ENCODE measurements at places on chromosomes 1 and 21. TPM values are rescaled to one million over a fixed set of nuclear protein-coding genes. Genes with fewer than 3 reads are reported as not detected.

GRCh38 chr1:23639460-23640095 lies 52.0 kb upstream of the RPL11 start:
- no peak for DNase-seq

DNA sequence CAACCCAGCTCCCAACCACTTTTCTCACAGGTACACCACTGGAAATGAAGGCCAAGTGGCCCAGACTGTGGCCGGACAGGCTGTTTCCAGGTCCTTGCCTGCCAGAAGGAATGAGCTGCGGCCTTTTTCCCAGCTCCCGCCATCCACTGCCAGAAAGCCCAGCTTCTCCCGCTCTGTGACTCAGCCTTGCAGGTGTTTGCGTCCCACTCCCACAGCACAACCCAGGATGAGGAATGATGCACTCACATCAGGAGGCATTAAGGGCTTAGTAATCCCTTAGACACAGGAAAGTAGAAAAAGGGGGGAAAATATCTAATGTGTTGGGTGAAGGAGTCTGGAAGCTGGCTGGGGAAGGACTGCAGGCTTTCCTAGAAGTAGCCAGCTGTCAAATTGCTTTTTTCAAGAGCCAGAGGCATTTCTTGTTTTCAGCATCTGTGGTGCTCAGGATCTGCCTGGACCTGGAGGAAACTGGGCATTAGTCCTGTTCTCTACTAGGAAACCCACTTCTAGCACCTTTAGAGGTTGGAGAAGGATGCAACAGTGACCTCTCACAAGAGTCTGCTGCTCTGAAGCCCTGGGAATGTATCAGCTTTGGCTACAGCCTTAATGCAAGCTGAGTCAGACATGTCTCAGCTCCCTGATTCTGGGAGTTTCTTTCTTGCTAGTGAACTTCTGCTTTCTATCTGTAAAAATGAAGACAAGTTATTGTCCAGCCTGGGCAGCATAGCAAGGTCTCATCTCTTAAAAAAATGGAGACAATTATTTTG lies 13.2 kb upstream of the MAP1LC3C start:
- DNase-seq, result no peak

DNA sequence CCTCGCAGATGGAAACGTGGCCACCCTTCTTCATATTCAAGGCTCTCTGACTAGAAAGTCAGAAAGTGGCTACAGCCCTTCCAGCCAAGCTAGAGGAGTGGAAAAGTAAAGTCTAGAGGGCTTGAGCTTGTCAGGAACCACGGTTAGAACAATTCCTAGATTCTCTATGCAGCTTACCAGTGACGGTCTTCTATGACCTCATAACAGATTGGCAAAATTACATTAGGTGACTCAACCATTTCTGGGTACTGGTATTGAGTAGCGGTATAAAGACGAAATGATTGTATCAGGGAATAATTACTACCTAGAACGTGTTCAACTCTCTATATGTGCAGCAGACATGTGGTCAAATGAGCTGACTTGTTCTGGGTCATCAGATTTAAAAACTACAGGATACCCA lies 155.0 kb upstream of the RUNX1 start:
- DNase-seq, result no peak

DNA sequence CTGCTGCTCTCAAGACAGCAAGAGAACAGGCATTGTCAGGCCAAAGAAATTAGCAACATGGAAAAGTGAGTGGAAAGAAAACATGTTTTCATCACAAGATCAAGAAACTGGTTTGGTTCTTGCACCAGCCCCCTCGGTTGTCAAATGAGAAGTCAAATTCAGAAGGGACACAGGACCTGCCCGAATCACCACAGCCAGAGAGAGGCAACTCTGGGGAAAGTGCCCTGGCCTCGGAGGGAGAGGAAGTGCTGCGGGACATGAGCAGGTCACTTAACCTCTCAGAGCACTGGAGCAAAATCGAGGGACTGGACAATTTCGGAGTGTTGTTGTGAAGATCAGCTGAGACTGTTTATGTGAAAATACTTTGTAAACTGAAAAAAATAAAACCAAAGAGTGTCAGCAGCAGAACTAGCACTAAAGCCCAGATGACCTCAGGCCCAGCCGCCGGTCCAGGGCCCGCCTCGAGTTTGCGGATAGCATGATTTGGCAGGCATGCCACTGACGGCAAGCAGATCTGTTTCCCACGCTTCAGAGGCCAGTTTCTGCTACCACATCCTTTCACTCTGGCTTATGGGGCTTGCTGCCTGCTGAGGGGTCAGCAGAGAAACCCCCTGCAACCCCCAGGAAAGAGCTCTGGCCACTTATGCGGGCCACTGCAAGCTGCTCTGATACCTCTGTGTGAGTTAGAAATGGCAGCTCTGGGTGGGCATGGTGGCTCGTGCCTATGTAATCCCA lies 32.1 kb downstream of the CD247 start:
- DNase-seq, result peak; percentile 77

GRCh38 chr1:234922987-234923386 lies 205.7 kb downstream of the TOMM20 start:
- no peak for DNase-seq

GRCh38 chr1:23751815-23752200 lies 8.5 kb downstream of the ELOA start:
- no peak for DNase-seq

GRCh38 chr21:27647921-27648320 lies 681.0 kb upstream of the ADAMTS5 start:
- no peak for DNase-seq

DNA sequence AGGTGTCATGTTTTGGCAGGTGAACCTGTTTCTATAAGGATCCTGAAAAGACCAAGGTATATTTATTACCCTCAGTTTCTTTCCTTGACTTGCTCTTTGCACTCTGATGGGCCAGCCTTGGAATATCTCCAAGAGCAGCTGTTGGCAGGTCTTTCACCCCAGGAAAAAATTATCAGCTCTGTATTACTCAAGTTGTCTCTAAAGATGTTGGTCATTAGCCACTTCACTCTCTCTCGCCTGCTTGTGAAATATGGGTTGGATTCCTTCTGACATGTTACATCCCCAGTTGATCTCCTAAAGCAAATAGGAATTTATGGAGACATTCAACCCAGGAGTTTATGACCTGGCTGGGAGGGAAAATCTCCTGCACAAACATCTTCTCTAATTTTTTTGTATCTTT lies 85.9 kb downstream of the KCNJ15 start:
- no peak for DNase-seq

DNA sequence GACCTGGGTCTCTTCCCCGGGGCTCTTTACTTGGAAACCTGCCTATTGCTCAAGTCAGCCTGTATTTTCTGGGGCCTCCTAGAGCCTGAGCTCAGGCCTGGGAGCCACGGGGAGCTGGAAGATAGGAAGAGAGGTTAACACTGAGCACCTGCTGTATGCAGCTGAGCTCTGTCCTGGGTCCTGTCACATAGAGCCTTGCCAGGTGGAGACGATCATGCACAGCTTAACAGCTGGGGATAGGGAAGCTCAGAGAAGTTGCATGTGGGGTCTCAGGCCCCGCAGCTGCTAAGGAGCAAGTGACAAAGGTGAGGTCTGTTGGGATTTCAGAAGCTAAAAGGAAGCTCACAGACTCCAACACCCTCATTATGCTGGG lies 127.4 kb upstream of the TMEM51 start:
- no peak for DNase-seq

- DNase-seq, result no peak
Measured at GRCh38 chr1:22289307-22289995, 146.6 kb upstream of the WNT4 start.

CLK2 gene
- total RNA-seq, result 21.0 TPM

KPRP gene
- not detected for total RNA-seq

IFNGR2 gene
- total RNA-seq, result 37.5 TPM

ETV3L gene
- not detected for total RNA-seq

HPCA gene
- not detected for total RNA-seq

RHBDL2 gene
- 0.29 TPM for total RNA-seq

LMNA gene
- total RNA-seq, result 451 TPM

FMO1 gene
- 0.21 TPM for total RNA-seq

FOXO6 gene
- 6.3 TPM for total RNA-seq

All from right cardiac atrium (tissue), 5 donors.